ENCODE measurements at places on chromosomes 5 and 9. TPM values are rescaled to one million over a fixed set of nuclear protein-coding genes. Genes with fewer than 3 reads are reported as not detected.

DNA sequence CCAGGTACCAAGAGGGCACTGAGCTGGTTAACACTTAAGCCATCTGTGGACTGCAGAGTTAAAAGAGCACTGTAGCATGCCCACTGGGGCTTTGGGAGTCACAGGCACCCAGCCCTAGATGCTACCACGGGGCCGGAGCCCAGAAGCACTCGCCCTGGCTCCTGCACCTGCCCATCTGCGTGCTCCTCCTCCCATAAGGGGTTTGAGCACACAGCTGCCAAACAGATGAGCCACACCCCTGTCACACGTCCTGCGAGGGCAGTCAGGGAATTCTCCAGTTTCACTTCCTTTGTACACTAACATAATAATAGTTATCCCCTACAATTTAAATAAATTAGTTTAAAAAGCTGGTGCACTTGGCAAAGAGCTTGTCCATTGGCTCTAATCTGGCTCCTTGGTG lies 4.5 kb upstream of the PCA3 start:
- no peaks in the 10 kb centered on the region for H3K36me3 ChIP-seq
- peaks cover 50% of the 10 kb centered on the region for H3K4me1 ChIP-seq
- no peaks in the 10 kb centered on the region for H3K27me3 ChIP-seq

- H3K4me1 ChIP-seq = peaks cover 46% of the 10 kb centered on the region
- H3K27me3 ChIP-seq = no peaks in the 10 kb centered on the region
- H3K4me3 ChIP-seq = no peak overlapping the region
- DNase-seq = peak; percentile 69
- peak overlapping the region; percentile 76 for H3K27ac ChIP-seq
These were observed 35.3 kb downstream of the UBE2QL1 start for GRCh38 chr5:6483880-6484382.

GRCh38 chr5:141637767-141638419 lies 1.1 kb downstream of the RELL2 start:
- H3K36me3 ChIP-seq = no peaks in the 10 kb centered on the region
- H3K27me3 ChIP-seq = no peaks in the 10 kb centered on the region
- peak; percentile 80 for DNase-seq
- peak overlapping the region; percentile 79 for H3K4me3 ChIP-seq
- peaks cover 36% of the 10 kb centered on the region for H3K4me1 ChIP-seq

Gene PROB1
- 3.0 TPM for total RNA-seq

DNA sequence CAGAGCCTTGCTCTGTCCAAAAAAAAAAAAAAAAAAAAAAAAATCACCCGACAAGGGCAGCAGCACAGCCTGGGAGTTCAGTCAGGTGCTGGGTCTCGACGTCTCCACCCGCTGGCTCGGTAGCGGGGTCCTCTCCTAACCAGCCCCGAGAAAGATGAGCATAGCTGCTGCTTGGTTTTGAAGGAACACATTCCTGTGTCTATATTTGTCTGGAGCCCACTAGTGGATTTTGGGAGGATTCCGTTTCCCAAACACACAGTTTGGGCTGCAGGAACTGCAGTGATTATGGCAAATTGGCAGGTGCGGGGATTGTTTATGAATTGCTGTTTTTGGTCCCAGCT lies 1.2 kb downstream of the OTULINL start:
- H3K36me3 ChIP-seq = no peaks in the 10 kb centered on the region
- peaks cover 14% of the 10 kb centered on the region for H3K27me3 ChIP-seq
- H3K27ac ChIP-seq = no peak overlapping the region

Gene PPP3R2
- total RNA-seq = not detected

Gene PCDHGB6
- total RNA-seq = 2.2 TPM

DNA sequence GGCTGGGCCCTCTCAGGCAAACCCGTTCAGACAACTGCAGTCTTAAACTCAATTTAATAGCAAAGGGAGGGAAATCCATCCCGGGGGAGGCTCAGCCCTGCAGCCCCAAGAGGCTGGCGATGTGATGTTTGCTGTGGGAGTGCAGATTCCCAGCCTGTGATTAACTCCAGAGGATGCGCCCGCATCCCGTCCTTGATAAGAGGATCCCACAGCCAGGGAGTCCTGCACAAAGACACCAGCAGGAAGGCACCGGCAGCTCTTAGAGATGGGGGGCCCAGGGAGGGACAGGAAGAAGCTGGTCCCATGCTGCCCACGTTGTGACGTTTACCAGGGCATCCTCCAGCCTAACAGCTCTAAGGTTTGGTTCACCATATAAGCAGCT lies 64.7 kb downstream of the MRPL36 start:
- H3K27me3 ChIP-seq = no peaks in the 10 kb centered on the region
- no peak overlapping the region for H3K4me3 ChIP-seq
- DNase-seq = no peak
- no peaks in the 10 kb centered on the region for H3K36me3 ChIP-seq
- H3K4me1 ChIP-seq = no peaks in the 10 kb centered on the region

Gene FOXD4L4
- 0.90 TPM for total RNA-seq

Gene KDM3B
- total RNA-seq = 110 TPM

Gene KLF9
- 12.7 TPM for total RNA-seq

Gene PRELID2
- total RNA-seq = 2.7 TPM

DNA sequence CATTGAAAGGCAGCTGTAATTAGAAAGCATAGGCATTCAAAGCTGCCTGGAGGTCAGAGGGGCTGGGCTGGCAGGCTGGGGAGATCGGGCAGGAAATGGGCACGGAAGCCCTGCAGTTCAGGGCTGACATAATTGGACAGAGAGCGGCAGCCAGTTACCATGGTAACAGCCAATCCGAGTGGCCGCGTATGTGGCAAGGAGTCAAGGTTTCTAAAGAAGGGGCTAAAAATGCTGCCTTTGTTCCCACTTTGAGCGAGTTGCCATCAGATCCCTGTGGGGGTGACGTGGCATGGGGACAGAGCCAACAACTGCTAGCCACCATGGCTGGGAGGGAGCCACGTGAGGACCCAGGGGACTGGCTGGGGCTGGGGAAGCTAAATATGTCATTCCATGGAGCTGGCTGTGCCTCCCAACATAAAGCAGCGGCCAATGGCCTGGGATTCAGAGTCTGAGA lies 44.7 kb upstream of the NDFIP1 start:
- no peaks in the 10 kb centered on the region for H3K4me1 ChIP-seq
- DNase-seq = no peak
- H3K4me3 ChIP-seq = no peak overlapping the region
- H3K27me3 ChIP-seq = no peaks in the 10 kb centered on the region

Gene MYMK
- not detected for total RNA-seq

Gene ROR2
- total RNA-seq = 0.49 TPM

- peaks cover 13% of the 10 kb centered on the region for H3K4me1 ChIP-seq
- H3K27me3 ChIP-seq = no peaks in the 10 kb centered on the region
- H3K27ac ChIP-seq = no peak overlapping the region
- peaks cover 26% of the 10 kb centered on the region for H3K36me3 ChIP-seq
These were observed 4.2 kb upstream of the FGF18 start for GRCh38 chr5:171415115-171415730.

Gene HARS1
- total RNA-seq = 65.6 TPM

DNA sequence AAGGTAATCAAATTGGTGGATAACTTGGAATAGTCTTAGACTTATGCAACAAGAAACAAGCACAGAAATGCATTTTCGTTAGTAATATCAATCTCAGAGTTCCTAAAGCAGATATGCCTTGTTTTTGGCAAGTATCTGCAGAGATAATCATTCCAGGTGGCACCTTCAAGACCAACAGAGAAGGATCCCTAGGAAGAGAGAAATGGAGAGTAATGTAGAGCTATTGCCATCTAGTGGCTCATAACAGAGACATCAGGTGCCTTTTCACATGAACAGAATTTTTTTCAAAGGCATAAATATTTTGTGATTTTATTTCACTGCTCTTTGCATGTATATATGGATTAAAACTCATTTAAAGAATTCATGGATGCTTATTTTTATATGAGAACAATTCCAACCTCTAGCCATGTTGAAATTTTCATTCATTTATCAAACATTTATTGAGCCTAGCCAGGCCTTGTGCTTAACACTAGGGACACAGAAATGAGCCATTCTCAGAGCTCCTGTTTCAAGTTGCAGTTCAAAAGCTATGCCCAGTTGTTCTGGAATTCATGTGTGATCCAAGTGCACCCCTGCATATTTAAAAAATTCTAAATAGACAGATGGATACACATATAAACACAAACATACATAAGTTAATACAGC lies 117.5 kb upstream of the OR13F1 start:
- no peaks in the 10 kb centered on the region for H3K4me1 ChIP-seq
- no peak overlapping the region for H3K4me3 ChIP-seq
- DNase-seq = peak; percentile 3
- H3K36me3 ChIP-seq = no peaks in the 10 kb centered on the region
- H3K27ac ChIP-seq = no peak overlapping the region

Gene LCN1
- total RNA-seq = not detected

Gene CDH9
- total RNA-seq = not detected

DNA sequence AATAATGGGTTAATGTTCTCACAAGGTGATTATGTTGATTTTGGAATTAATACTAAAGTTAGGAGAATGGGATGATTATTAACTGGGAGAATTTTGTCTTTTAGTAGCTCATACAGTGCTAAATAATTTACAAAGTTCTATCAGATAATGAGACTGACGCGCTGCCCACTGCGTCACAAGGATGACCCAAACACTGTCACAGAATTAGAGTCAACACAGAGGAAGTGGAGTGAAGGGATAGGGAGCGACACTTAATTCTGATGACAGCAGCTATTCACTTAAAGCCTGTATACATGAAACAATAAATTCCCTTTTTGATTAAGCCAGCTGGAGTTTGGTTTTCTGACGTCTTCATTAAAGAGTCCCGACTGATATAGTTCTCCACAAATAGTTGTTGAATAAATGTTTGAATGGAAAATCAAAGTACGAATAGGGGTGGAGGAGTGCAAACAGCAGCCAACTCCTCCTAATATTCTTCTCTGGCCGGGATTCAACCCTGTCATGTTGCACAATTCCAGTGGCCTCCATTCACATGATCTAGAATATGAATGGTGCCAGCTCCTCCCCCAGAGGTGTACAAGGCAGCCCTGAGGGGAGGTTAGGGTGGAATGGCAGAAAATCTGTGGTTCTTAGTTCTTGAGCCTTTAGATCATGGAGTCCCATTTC lies 140.3 kb downstream of the PCSK1 start:
- DNase-seq = no peak

- H3K27me3 ChIP-seq = peaks cover 31% of the 10 kb centered on the region
- no peak overlapping the region for H3K27ac ChIP-seq
- DNase-seq = no peak
- no peak overlapping the region for H3K4me3 ChIP-seq
These were observed 15.7 kb downstream of the TPPP start for GRCh38 chr5:677131-678101.

DNA sequence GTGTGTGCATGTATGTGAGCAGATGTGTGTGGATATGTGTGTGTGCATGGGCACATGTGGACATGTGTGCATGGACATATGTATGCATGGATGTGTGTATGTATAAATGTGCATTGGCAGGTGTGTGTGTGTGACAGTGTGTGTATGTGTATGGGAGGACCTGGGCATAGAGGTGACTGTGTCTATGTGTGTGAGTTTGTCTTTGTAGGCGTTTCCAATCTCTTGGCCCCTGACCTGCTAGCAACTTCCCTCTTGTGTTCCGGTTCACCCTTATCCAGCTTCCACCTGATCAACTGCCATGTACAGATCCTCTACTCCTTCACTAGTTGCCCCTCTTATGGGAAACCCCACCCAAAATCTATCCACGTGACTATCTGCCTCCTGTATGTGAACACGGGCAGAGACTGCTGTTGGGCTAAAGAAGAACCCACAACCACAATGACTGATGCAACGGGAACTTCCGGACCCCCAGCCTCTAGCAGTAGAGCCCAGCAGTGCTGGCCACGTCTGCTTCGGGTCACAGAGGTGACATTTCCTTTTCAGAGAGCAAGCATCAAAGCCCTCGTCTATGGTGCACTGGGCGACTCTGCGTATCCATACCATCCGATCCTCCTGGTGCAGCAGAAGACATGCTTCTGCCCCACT lies 24.9 kb upstream of the GADD45G start:
- H3K4me3 ChIP-seq = no peak overlapping the region
- no peaks in the 10 kb centered on the region for H3K27me3 ChIP-seq
- DNase-seq = no peak
- no peak overlapping the region for H3K27ac ChIP-seq
- H3K36me3 ChIP-seq = no peaks in the 10 kb centered on the region

Gene ACOT12
- total RNA-seq = not detected

Gene ARSI
- 0.10 TPM for total RNA-seq

- no peaks in the 10 kb centered on the region for H3K4me1 ChIP-seq
- H3K36me3 ChIP-seq = no peaks in the 10 kb centered on the region
- H3K27ac ChIP-seq = no peak overlapping the region
These were observed 211.6 kb downstream of the TMEM167A start for GRCh38 chr5:82865625-82866024.

DNA sequence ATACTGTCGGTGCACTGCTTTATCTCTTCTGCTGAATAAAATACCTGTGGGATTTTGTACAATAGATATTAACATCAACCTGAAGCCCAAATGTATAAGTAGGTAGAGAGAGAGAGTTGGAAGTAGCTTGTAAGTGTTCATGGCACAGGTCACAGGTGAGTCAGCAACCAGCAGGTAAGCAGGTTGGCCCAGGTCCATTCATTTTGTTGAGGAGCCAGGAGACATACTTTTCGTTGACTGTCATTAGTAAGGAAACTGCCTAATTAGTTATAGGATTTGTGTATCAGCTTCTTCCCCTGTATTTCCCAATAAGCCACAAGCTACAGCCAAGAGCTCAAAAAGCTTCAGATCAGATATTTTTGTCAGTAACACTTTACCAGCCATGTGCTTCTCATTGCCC lies 650.8 kb downstream of the IRX1 start:
- H3K27me3 ChIP-seq = no peaks in the 10 kb centered on the region
- H3K36me3 ChIP-seq = no peaks in the 10 kb centered on the region
- DNase-seq = no peak
- H3K27ac ChIP-seq = no peak overlapping the region
- no peaks in the 10 kb centered on the region for H3K4me1 ChIP-seq
- no peak overlapping the region for H3K4me3 ChIP-seq

GRCh38 chr9:76219560-76220151 lies 174.6 kb downstream of the RFK start:
- H3K36me3 ChIP-seq = no peaks in the 10 kb centered on the region
- no peak overlapping the region for H3K27ac ChIP-seq
- H3K4me1 ChIP-seq = no peaks in the 10 kb centered on the region

GRCh38 chr9:112495614-112496013 lies 9.0 kb downstream of the KIAA1958 start:
- no peaks in the 10 kb centered on the region for H3K27me3 ChIP-seq
- H3K36me3 ChIP-seq = no peaks in the 10 kb centered on the region
- H3K4me3 ChIP-seq = no peak overlapping the region
- DNase-seq = no peak
- H3K27ac ChIP-seq = no peak overlapping the region

Gene PCDHB8
- not detected for total RNA-seq

- no peaks in the 10 kb centered on the region for H3K36me3 ChIP-seq
- H3K4me3 ChIP-seq = no peak overlapping the region
- no peaks in the 10 kb centered on the region for H3K4me1 ChIP-seq
- no peak for DNase-seq
- no peak overlapping the region for H3K27ac ChIP-seq
- H3K27me3 ChIP-seq = no peaks in the 10 kb centered on the region
These were observed 39.4 kb upstream of the CTSV start for GRCh38 chr9:97078362-97078761.

GRCh38 chr9:12760758-12761157 lies 14.1 kb upstream of the LURAP1L start:
- no peak overlapping the region for H3K4me3 ChIP-seq
- no peaks in the 10 kb centered on the region for H3K4me1 ChIP-seq
- H3K36me3 ChIP-seq = no peaks in the 10 kb centered on the region
- H3K27ac ChIP-seq = no peak overlapping the region

- no peak overlapping the region for H3K27ac ChIP-seq
- no peaks in the 10 kb centered on the region for H3K4me1 ChIP-seq
- DNase-seq = no peak
- H3K36me3 ChIP-seq = no peaks in the 10 kb centered on the region
- no peak overlapping the region for H3K4me3 ChIP-seq
These were observed 56.8 kb upstream of the SMIM32 start for GRCh38 chr5:136249678-136250266.

GRCh38 chr5:40983781-40984180 lies 74.5 kb downstream of the C7 start:
- no peaks in the 10 kb centered on the region for H3K36me3 ChIP-seq
- H3K4me3 ChIP-seq = no peak overlapping the region
- H3K27ac ChIP-seq = no peak overlapping the region
- DNase-seq = no peak

Gene LHFPL2
- 35.5 TPM for total RNA-seq

Data from B cell (primary cell).